Stimulated activated CD8-positive, alpha-beta memory T cell treated with anti-CD3 and anti-CD28 coated beads, Interleukin-7, amount 100 ng/mL, for 1 hour (primary cell): ENCODE measurements at places on chromosomes 5 and 9.

GRCh38 chr9:6188466-6188865 is 27.1 kb upstream of the IL33 start:
- DNase-seq: no peak

GRCh38 chr9:68844631-68845612 is 139.9 kb downstream of the PIP5K1B start:
- no peak for DNase-seq

DNA sequence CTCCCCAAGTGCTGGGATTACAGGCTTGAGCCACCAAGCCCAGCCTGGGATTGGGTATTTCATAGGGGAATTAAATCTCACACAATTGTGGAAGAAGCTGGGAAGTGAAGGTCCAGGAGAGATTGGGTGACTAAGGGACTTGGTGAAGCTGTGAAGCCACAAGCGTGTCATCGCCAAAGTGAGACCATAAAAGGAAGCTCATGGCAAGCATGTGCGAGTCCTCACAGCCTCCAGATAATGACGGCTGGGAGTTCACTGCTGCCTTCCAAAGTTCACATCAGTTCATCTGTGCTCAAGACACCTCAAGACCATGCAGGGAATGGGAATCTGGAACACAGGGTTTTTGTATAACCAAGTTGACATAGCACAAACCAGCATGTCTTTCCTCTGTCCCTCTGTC is 210.6 kb downstream of the MARCHF11 start:
- no peak for DNase-seq

DNA sequence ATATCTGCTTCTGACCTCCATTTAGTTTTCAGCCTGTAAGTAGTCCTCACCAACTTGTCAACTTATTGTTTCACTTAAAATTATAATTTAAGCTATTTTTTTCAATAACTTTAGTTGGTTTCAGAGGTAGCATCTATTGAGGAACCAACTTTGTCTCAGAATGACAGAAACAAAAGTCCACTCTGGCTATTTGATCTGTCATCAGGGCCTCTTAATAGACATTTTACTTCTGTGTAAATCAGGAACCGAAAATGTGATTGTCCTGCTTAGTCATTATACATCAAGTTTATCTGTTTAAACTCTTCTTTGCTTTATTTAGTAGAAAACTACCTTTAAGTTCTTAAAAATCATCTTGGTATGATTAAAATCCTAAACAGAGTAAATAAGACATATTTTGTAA is 820.8 kb upstream of the EDIL3 start:
- no peak for DNase-seq

- DNase-seq: no peak
These were observed 145.0 kb downstream of the FSTL4 start for GRCh38 chr5:133467335-133467779.

DNA sequence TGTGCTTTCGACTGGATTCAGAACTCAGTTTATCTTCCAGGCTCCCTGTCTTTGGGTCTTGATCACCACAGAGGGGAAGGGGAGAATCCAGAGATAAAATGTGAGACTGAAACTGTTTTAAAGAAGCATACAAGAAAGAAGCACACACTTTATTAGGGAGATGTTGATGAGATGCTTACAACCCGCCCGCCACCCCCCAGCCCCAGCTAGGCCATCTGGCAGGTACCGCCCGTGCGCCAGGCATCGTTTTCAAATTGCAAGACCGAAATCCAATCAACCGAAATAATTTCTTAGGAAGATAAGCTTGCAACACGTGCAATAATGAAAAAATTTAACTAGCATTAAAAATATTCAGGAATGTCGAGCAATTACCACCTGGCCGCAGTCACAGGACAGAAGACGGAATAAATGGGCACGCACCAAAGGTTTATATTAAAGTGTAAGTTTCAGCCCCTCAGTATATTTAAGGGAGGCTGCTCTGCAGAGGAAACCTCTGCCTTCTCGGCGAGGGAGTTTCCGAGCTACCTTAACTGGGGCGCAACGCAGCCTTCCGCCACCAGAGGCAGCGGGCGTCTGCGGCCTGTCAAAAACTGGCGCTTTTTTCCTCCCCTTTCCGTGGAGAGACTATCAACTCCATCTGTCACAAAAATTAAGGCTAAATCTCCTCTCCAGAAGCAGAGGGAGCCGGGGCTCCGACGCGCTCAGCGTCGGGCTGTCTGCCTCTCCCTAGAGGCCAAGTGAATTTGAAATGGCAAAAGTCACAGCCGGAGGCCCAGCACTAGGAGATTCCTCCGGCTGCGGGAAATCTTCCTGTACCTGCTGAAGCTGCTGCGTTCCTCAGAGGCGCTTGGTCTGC is 996 bp upstream of the GAS1 start:
- DNase-seq: peak; percentile 41

GRCh38 chr5:173670791-173671120 is 54.3 kb upstream of the BOD1 start:
- DNase-seq: no peak

DNA sequence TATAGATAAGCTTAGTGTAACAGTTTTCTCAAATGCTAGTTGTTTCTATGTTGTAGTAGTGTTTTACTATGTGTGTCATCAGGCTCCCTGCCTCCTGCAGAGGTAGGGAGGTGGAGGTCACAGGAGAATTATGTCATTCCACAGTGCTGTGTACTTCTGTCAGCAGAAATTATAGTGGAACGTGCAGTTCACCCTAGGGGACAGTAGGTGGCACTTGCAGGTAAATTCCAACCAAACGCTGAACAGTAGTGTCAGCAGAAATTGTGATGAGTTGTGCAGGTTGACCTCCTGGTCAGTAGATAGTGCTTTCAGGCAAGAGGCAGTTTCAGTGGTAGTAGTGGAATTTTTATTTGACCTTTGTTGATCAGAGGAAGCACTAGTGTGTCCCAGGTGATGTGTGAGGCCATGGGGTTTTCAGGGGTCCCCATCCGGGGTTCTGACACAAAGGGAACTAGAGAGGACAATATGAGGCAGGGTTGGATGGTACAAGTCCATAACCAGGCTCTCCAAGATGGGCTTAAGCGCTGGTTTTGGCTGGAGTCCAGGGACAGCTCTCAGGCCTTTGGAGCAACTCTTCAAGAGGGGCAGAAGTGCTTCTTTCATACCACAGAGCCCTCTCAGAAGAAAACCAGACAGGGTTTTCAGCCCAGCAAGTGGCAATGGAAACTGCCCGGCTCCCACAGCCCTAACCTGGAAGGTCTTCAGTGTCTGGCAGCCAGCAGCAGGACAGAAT is 402.9 kb downstream of the CYLC2 start:
- DNase-seq: no peak

DNA sequence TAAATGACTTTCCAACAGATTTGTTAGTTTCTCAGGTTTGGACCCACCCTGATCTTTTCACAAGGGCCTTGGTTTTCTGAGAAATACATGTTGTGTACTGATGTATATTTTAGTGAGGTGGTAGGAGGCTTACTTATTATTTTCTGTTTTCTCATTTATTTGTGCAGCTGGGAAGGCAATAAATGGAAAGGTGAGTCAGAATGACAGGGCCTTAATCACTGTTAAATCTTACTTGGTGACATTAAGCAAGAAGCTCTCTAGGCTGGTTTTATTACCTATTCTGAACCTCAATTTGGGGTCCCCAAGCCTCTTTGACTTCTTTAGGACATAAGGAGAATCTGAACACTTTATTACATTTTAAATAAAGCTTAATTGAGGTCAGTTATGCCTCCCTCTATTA is 214.0 kb upstream of the DAB2 start:
- no peak for DNase-seq

DNA sequence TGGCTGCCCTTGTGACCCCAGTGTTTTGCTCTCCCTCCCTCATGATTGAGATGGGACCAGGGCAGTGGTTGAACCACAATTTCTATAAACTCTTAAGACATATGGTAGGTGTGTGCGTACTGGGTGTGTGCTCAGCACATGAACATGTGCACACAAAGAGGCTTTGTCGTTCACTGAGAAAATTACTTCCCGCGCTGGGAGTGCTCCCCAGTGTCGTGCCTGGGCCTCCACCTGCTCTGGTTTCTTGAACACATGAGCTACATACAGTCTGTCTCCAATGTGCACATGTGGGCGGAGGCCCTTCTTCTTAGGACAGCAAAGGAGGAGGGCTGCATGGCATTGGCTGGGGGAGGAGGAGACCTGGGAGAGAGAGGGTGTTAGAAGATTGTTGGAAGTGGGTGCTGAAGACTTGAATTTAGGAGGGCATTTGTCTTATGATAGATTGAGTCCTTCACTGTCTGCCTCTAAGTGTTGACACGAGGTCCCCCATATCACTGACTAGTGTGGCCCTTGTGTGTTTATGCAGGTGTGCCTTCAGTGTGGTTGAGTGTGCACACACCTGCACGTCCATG is 170.0 kb downstream of the CACNA1B start:
- no peak for DNase-seq

DNA sequence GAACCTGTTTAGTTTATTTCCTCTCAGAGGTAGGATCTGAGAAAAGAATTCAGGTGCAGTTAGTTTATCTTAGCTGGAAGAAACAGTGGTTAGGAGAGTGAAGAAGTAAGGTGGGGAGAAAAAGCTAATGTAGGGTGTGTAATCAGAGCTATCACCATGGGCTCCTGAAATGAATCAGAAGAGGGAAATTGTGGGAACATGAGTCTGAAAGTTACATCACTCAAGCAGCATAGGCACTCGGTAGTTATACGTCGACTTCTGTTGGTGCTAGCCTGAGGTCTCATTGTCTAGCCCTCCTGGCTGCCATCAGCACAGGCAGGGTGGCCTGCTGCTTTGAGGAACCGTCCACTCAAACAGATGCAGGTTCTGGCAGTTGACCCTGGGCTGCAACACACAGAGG is 56.7 kb upstream of the NPR3 start:
- no peak for DNase-seq

DNA sequence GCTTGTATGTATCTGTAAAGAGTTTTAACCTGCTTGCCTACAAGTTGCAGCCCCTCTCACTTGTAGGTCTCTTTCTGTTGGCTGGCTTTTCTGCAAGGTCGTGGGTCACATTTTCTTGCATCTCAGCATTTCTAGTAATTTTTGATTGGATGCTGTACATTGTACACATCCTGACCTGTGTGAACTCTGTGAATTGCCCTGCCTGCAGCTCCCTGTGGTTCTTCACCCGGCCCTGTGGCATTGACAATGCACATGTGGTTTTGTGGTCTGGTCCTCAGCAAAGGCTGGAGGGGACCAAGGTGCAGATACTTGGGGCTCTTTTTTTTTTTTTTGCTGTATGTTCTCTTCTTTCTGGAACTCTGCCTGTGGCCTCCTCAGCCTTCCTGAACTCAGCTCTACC is 53.6 kb downstream of the WNK2 start:
- no peak for DNase-seq

- DNase-seq: no peak
These were observed 7.0 kb downstream of the IGFBPL1 start for GRCh38 chr9:38417003-38417945.

DNA sequence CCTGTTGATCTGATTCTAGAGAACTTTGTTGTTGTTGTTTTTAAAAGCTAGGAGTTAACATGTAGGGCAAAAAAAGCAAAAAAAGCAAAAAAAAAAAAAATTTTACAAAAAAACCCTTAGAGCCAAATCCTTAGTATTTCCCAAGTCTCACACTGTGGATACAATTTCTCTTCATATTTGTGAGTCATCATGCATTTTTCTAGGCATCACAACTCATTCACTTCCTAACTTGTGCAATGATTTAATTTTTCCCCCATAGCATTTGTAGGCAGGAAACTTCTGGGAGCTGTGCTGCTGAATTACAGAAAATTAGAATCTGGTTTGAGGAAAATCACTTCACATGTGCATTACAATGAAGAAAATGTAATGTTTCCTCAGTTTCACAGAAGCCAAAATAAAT is 91.9 kb downstream of the MARCHF3 start:
- no peak for DNase-seq

GRCh38 chr9:127976498-127976897 is 4.3 kb downstream of the EEIG1 start:
- no peak for DNase-seq

DNA sequence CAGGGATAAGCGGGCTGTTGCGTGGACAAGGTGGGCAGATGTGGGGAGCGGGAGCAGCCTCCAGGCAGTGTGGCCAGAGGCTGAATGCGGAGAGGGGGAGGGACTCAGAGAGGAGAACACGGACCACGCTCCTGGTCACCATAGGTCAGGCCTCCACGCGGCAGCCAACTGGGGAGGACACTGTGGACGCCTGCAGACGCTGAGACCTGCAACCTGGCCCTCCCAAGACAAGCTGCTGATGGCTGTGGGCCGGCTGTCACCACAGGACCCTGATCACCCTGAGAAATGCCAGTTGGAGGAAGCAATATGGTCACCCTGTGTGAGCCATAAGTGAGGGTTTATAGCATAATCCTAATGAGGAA is 16.8 kb downstream of the LPCAT1 start:
- DNase-seq: no peak

GRCh38 chr5:7850395-7851239 is at the start of gene CFAP90:
CFAP90 (minus strand) TSS chr5:7851133; CDS start chr5:7851021, 112 bp downstream.
- DNase-seq: no peak

- DNase-seq: no peak
These were observed 10.6 kb upstream of the SLC44A1 start for GRCh38 chr9:105233873-105234272.

DNA sequence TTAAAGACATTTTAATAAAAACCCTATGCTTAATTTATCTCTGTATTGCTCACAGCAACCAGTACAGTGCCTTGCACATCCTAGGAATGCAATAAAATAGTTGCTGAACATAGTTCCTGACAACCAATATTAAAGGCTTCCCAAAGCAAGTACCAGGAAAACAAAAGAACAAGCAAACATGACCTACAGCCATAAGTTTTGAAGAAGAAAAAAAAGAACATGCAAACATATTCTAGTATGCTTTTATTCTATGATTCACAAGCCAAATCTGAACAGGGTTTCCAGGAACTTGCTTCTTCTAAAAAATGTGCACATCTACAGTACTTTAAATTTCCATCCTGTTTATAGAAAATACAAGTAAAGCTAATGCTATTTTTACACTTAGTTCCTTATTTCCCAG is 4.5 kb downstream of the CEMIP2 start:
- no peak for DNase-seq

- DNase-seq: no peak
These were observed 23.6 kb downstream of the MARCHF6 start for GRCh38 chr5:10377081-10377480.

- no peak for DNase-seq
These were observed 29.7 kb downstream of the PCDHGC5 start for GRCh38 chr5:141518618-141519015.

DNA sequence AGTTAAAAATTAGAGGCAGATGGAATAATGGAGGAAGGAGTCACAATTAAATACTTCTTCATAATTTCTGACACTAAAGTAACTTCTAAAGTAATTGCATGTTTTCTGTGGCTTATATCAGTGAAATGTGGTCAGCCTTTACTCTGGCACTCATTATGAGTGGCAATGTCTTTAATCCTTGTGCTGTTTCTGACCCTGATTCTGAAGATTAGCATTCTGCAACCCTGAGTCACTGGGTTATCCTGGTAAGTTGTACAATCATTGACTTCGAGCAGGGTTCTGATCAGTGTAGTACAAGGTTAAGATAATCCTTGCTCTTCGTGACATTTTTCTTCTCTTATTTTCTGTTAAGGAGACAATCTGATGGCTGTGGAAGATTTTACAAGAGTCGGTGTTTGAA is 379.4 kb upstream of the RORB start:
- DNase-seq: no peak
